GM12864 (cell line): ENCODE measurements at places on chromosomes 12 and 14.

DNA sequence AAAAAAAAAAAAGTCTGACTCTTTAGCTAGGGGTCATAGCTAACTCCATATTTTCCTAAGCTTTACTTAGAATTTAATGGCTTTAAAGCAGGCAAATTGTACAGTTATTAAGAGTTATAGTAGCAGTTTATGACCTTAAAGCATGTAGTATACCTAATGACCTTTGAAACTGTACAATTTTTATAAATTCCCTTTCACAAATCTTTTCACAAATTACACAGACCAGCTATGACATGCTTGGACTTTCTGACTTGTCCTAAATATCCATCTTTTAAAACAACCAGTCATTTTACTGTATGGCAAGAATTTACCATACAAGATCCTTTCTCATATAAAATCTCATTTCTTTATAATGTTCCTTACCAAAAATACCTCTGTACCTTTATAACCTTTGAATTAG, 74.8 kb downstream of the C14orf132 start:
- DNase-seq: no peak

DNA sequence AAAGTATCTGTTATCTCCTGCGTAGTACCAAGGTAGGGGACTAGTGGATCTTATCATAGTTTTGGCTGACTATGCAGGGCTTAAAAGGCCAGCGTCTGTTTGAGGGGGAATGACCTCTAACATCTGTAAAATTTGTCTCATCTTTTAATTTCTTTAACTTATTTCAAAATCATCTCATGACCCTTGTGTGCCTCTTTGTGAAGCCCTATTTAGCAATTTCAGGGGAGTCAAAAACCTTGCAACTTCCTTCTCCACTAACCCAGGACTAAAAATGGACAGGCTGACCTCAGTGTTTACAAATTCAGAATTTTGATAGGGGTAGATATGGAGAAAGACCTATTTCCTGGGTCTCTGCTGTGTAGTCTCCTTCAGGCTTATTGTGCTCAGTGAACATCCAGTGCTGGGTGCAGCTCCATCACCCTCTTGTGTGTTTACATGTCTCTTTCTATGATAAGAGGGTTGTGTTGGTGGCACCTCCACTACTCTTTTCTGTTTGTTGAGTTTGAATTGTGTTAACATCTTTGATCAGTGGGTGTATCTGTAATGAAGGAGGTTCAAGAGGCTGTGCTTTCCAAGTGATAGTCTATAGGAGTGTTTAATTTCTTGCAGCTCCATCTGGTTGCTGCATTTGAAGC, 14.3 kb downstream of the NECAP1 start:
- no peak for DNase-seq

GRCh38 chr14:35286707-35287106, 5.5 kb upstream of the PSMA6 start:
- no peak for DNase-seq

DNA sequence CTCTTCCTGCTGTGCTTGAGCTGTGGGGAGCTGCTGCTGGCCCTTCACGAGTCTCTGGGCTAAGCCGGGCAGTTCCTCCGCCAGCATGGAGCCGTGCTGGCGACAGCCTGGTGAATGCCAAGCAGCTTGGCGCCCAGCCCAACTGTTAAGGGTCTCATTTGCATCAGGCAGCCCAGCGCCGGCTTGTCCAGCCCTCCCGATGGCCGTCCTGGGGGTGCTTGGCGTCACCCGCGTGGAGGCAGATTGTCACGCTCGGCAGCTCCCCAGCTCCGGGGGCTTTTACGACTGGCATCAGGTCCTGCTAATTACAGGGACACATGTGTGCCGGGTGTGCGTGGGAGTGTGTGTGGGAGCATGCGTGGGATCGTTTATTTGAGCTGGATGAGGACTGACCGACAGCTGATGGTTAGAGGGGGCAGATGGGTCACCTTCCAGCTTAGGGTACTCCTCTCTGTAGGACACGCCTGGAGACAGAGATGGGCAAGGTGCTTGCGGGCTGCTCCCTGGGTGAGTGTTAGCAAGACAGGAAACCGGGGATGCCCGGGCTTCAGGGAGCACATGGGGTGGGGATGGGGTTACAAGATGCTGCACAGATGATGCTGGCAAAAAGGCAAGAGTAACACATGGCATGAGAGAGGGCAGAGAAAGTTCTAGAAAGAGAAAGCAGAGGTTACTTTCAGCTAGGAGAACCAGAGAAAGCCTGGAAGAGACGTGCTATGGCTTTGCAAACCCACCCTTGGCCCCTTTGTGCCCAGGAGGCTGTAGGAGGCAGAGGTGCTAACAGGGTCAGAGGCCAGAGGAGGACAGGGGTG, 64.1 kb downstream of the KIF26A start:
- DNase-seq: no peak

DNA sequence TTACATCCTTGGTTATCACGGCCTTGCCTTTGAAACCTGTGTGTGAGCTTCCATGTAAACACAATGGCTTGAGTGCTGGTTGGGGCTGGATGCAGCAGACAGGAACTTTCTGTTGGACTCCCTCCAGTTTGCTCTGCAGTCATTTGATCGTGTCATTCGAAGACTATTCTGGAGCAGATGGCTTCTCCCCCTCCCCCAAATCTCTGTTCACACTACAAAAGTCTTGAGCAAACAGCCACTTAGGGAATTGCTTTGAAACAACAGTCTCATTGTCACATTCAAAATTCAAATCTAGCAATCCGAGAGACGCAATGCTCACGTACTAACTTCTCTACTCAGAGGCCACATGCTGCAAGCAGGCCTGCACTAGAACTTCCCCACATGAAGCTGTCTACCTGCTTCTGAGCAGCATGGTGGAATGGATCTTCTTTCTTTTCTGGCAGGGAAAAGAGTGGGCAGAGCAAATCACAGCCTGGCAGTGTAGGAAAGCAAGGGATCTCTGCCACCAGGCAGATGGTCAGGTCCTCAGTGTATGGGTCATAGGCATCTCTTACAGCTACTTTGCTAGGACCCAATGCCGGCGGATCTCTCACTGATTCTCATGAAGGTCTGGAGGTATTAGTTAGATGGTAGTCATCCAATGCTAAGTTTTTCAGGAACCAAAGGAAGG, 214.2 kb downstream of the PPM1H start:
- no peak for DNase-seq

GRCh38 chr14:63766611-63767010, 38.7 kb upstream of the SGPP1 start:
- no peak for DNase-seq

- DNase-seq: peak; percentile 95
Observed at GRCh38 chr12:51368640-51369517, 22.3 kb downstream of the GALNT6 start.

DNA sequence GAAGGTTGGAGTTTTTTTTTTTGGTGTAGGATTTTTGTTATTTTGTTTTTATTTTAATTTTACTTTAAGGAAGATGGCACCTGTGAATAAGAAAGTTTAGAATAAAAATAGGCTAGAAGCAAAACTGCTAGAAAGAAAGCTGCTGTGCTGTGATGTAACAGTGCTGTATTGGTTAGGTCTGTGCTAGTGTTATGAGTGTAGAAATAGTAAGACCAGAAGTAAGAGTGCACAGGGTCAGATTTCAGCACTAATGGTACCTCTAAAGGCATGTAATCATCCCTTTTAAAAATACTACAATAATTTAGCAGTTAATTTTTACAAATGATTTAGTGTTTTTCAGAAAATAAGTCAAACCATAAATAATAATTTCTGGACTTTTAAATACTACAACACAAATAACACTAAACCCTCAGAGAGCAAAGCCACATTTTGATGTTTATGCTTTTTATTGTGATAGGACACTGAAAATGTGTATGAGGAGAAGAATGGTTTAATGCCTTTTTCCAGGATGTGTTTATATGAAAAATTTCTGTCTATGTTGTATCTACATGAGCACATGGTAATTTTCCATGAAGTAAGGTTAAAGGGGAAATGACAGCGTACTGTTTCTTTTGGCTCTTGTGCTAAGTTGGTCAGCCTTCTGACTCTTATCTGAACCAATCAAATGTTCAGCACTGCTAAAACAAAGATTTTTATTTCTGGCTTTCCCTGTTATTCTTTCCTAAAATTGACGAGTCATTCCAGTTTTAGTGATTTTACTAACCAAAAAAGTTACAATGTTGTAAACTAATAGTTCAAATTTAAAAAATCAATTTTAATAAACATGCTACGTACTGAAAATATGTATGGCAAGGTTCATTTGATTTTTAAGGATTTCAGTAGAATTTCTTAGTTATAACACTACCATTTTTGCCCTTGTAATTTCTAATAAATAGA, 96.1 kb downstream of the PPHLN1 start:
- DNase-seq: no peak

GRCh38 chr12:51009056-51009440, 17.1 kb downstream of the SLC11A2 start:
- no peak for DNase-seq

DNA sequence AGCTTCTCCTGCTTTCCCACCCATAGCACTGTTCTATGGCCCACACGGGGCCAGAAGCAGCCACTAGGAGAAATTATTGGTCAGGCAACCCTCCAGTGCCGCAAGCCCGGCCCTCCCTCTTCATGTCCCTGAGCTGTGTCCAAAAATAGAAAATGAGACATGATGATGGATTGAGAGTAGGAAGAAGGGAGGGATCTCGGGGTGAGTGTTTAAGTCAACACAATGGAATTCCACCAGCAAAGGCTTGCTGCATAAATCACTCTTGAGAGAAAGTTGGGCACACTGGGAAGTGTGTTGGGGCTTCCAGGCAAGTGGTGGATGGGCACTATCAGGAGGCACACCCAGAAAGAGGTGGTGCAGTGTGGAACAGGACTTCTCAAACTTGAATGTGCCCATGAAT, 94.2 kb downstream of the LLPH start:
- no peak for DNase-seq

DNA sequence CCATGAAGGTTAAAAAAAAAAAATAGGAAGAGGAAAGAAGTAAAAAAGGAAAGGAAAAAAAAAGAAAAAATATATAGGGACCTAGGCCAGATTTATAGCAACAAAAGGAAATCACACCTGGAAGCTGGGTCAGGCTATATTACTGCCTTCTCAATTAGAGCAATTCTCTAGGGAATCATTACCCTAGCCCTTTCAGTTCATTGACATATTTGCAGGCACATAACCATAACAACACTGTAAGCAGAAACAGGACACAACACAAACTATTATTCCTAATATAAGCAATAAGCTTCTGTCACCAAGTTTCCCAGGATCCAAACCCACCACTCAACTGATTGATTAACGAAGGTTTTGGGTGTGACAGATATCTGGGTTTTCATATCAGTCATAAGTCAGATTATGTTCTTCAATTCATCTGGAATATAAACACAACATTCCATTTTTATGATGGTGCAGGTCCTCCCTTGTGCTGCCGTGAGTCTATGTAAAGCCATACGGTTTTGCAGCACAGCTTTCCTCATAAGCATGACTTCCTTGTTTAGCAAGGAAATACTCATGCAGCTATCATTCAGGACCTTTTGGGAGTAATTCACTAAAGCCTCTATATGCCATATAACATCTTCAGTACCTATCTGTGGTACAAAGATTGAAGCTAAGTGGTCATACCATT, 4.2 kb downstream of the PCNX4 start:
- DNase-seq: no peak

GRCh38 chr12:90652280-90652679, 302.7 kb downstream of the CCER1 start:
- DNase-seq: no peak

DNA sequence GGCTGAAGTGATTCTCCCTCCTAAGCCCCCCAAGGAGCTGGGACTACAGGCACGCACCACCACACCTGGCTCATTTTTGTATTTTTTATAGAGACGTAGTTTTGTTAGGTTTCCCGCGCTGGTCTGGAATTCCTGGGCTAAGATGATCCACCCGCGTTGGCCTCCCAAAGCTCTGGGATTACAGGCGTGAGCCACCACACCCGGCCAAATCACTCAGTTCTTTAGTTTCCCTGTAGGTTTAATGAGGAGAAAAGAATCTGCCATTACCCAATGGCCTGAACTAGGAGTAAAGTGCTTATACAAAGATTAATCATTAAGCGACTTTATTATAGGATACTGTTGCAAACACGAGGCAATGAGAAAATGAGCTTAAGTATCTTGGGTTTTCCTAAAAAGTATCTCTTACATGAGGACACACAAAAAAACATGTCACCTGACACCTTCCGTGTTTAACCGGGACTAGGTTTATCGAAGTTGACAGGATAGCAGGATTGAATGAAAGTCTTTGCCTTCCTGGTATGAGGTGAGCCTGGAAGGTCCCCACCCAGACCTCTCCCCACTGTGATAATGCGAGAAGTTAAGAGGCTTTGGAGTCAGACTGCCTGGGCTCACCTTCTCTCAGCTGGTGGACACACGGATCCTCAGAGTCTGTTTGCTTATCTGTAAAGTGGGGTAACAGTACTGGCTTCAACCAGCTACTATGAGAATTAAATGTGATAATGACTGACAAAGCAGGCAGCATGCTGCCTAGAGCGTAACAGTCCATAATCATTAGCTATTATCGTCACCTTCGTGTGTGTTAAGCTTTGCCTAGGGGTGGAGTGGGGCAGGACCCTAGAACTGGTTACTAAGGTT, 133.5 kb upstream of the KRAS start:
- DNase-seq: no peak

- DNase-seq: no peak
Observed at GRCh38 chr12:44929236-44929885, 53.2 kb upstream of the NELL2 start.

- DNase-seq: no peak
Observed at GRCh38 chr12:124761871-124762270, 101.8 kb downstream of the SCARB1 start.

DNA sequence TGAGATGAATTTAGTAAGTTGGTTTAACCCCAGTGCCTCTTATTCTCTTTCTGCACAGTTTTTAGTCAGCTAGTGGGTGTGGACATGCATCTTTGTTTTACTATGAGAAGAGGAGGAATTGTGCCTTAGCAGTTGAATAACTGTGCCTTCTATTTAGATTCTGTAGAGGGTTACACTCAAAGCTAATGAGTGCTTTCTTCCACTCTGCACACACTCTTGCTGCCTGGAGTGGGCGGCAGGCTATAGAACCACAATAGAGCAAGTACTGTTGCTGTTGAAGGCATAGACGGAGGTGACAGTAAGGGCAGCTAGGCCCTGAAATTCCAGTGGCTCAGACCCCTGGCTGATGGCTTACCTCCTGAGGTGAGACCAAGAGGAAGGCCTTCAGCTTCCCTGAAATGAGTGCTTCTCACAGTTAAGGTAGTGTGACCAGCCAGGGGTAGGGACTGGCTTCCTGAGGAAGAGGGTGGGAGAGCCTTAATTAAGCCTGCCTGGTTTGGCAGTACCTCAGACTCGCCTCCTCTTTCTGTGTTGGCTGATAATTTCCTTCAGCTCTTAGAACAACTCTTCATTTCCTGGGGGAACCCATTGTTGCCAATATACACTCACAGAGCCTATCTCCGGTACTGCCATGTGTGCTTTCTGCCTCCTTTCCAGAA, 24.7 kb downstream of the SUSD6 start:
- DNase-seq: no peak

DNA sequence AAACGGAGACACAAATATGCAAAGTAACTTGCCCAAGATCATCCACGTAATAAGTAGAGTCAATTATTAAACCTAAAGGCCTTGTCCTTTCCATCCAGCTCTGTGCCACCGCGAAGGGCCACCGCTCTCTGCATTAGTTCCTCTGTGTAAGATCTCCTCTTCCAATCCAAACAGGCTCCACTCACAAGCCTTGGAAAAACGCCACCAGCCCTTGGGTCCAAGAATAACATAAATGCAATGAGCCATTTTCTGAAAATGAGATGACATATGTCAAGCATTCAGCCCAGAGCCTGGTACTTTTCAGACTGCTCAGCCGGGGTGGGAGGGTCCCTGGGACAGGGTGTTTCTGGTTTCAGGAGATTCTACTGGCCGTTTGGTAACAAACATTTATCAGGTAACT, 30.0 kb downstream of the DGLUCY start:
- DNase-seq: no peak

- DNase-seq: no peak
Observed at GRCh38 chr12:78324234-78324633, 493.5 kb downstream of the NAV3 start.

GRCh38 chr12:34290381-34290995, 268.2 kb downstream of the ALG10 start:
- DNase-seq: no peak
